ENCODE measurements at places on chromosomes 11 and 22.

GRCh38 chr11:73315293-73316020 lies 7.4 kb downstream of the ARHGEF17 start:
- DNase-seq = no peak

- no peak for DNase-seq
Observed at GRCh38 chr22:20026996-20027601, 6.2 kb downstream of the TANGO2 start.

GRCh38 chr11:129739339-129739738 lies 76.3 kb upstream of the TMEM45B start:
- DNase-seq = no peak

DNA sequence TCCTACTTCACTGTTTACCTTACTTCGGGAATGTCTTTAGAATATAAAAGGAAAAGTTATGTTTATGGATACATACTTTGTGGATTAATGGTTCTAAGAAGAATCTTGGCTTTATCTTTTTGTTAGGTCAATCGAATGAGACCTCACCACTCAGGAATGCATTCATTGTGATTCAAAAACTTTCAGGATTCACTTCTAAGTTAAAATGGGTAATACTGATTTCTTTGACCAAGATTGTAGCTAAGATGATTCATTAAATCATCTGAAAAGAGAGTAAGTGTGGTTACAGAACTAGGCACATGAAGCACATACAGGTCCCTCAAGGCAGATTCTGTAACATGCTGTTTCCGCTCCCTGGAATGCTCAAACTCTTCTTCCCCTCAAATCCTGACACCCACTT lies 716.4 kb downstream of the KCNA4 start:
- no peak for DNase-seq

DNA sequence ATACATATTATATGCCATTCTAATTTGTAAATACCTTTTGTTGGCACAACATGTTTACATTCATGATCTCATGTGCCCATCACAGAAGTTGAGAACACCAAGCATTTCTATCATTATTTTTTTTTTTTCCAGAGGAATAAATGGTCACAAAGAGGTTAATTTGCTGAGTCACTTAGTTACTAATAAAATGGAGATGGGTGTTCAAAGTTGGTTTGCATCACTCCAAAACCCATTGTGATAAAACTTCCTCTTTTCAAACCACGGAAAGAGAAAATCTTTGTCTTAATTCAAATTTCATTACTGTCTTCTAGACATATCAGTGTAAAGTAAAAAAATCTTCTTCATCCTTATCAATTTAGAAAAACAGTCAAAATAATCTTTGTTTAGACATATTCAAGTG lies 636.8 kb upstream of the CCDC179 start:
- DNase-seq = no peak

- DNase-seq = no peak
Observed at GRCh38 chr22:47318041-47318737, 555.7 kb downstream of the TBC1D22A start.

DNA sequence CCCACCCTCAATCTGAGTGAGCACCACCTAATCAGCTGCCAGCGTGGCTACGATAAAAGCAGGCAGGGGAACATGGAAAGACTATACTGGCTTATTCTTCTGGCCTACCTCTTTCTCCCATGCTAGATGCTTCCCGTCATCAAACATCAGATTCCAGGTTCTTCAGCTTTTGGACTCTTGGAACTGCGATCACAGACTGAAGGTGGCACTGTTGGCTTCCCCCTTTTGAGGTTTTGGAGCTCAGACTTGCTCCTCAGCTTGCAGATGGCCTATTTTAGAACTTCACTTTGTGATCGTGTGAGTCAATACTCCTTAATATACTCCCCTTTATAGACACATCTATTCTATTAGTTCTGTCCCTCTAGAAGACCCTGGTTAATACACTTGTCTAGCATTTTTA lies 543.7 kb upstream of the RAG2 start:
- DNase-seq = no peak

GRCh38 chr22:23279781-23280180 lies 99.5 kb downstream of the BCR start:
- no peak for DNase-seq

DNA sequence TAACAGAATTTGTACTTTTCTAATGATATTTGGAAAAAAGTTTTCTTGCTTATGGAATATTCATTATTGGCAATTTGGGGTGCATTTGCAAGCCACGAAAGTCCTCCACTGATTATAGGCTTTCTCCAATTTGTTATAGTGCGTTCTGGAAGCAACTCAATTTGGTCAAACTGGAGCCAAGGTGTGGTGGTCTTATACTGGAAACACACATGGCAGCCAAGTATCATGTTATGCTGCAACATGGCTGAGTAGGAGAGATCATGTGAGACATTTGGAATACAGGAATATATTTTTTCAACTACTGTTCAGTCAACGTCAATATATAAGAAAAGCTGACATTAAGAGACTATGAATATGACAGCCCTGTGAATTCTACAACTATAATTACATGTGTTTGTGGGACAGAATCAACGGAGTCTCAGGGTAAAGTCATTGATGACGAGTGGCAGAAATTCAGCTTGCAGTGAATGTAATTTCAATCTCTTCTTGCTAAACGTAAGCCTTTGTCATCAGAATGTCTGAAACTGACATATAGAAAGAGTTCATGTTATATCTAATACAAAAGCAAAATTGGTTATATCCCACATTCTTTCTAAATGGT lies 83.8 kb upstream of the FIBIN start:
- no peak for DNase-seq

- DNase-seq = no peak
Observed at GRCh38 chr11:116421529-116422185, 351.1 kb downstream of the BUD13 start.

DNA sequence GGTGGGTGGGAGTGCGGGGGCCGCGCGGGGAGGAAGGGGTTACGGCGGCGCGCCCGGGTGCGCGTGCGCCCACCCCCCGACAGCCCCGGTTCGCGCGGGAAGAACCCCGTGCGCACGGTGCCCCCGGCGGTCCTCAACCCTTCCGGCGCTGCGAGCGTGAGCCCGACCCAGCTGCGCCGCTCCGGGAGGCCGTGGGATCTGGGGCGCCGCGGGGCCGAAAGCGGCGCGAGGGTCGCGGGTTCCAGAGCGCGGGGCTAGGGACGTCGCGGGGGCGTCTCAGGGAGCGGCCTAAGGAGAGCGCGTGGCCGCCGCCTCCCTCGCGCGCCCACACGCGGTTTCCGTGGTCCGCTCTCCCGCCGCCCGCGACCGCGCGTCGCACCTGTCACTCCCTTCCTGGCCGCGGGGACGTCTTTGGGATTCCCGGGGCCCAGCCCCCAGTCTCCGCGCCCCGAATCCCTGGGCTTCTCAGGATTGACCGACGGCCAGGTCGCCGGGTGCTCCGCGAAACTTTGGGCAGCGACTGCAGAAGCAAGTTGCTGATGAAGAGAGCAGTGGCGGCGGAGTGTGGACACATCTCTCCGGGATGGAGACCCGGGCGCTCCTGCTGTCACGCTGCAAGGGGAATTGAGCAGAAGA lies 582 bp downstream of the SREBF2 start:
- no peak for DNase-seq

DNA sequence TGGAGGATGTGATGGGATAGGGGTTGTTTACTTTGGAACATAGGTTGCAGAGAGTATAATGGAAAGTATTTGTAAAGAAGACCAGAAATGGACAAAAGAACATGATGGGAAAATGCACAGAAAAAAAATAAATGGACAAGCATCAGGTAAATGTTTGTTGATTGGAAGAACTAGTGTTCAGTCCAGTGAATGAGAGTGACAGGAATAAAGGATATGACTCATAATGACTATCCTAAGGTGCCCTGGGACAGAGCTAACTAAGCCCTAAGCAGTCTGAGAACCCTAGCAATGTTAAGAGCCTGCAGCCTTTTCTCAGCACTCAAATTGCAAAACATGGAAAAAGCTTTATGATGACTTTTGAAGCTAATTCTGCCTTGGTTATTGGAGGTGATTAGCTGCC lies 732.8 kb upstream of the ANO5 start:
- no peak for DNase-seq

DNA sequence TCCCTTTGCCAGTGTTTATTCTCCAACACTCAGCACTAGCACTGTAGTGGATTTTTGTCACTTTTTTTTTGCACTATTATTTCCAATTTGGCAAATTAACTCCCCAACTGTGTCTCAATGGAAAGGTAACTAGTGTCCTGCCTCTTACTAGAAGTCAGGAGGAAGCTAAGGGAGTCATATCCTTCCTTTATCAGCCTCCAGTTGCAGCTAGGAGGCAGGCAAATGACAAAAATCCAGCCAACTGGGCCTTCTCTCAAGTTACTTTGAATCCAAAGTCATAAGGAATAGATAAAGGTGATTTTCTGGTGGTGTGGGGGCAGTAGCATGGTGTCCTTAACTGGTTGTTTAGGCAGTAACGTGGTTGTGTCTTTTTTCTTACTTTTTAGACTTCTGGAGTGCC lies 15.6 kb upstream of the P4HA3 start:
- no peak for DNase-seq

GRCh38 chr11:6474413-6474792 lies 662 bp upstream of the TRIM3 start:
- DNase-seq = no peak

DNA sequence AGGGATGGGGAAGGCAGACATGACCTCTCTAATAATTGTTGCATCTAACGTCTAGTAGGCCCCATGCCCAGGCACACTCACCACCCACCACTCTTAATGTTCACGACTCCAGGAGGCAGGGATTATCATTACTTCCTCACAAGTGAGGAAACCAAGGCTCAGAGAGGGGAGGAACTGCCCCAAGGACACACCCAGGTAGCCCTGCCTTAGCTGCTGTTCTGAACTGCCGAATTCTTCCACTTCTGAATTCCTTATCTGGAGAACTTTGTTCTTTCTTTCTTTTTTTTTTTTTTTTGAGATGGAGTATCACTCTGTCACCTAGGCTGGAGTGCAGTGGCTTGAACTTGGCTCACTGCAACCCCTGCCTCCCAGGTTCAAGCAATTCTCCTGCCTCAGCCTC lies 16.7 kb downstream of the SLCO2B1 start:
- DNase-seq = no peak

DNA sequence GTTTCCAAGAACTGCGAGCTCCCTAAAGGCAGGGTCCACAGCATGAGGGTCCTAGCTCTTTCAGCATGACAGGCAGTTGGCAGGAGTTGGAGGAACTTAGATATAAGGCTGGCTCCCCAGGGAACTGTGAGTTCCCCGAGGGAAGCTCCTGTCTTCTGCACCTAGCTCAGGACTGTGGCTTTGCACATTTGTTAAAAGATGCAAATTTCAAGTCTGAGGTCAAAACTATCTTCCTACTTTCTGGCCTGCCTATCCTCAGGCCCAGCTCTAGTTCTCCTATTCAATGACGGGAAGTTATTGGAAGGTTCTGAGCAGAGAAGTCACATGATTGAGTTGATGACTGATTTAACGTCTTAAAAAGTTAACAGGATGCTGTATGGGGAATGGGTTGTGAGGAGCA lies 11.7 kb upstream of the UCP3 start:
- DNase-seq = no peak

- DNase-seq = no peak
Observed at GRCh38 chr22:41565403-41566054, 4.7 kb downstream of the CSDC2 start.

DNA sequence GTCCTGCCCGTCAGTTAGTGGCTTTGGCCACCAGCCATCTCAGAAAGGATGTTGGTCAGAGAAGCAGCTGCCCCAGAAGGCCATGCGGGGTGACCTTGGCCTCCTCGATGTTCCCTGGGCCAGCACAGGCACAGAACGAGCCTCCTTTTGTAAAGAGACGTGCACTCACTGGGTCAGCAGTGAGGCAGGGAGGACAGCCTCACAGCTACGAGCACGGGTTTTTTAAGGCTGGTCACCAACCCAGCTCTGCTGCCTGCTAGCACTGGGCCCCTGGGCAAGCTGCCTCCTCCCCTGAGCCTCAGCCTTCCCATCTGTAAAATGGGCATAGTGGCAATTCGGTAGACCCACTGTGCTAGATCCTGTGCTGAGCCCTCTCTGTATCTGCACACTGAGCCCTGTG lies 10.8 kb downstream of the IGLL1 start:
- DNase-seq = no peak

- no peak for DNase-seq
Observed at GRCh38 chr22:23832226-23833016, 6.4 kb downstream of the DERL3 start.

GRCh38 chr22:46061124-46061500 lies 84.2 kb upstream of the WNT7B start:
- DNase-seq = no peak

- DNase-seq = no peak
Observed at GRCh38 chr11:83720675-83721074, 434.5 kb upstream of the CCDC90B start.

GRCh38 chr22:24937114-24937513 lies 9.4 kb downstream of the LHFPL7 start:
- no peak for DNase-seq

- DNase-seq = no peak
Observed at GRCh38 chr11:118240999-118241763, 11.0 kb downstream of the MPZL3 start.

- DNase-seq = no peak
Observed at GRCh38 chr11:96317571-96317970, 25.4 kb downstream of the MAML2 start.

GRCh38 chr11:113839842-113840241 lies 35.5 kb downstream of the USP28 start:
- DNase-seq = no peak

GRCh38 chr11:43852057-43852636 lies 28.5 kb upstream of the ALKBH3 start:
- DNase-seq = peak; percentile 26

GRCh38 chr22:30943368-30943767 lies 25.2 kb downstream of the MORC2 start:
- no peak for DNase-seq

DNA sequence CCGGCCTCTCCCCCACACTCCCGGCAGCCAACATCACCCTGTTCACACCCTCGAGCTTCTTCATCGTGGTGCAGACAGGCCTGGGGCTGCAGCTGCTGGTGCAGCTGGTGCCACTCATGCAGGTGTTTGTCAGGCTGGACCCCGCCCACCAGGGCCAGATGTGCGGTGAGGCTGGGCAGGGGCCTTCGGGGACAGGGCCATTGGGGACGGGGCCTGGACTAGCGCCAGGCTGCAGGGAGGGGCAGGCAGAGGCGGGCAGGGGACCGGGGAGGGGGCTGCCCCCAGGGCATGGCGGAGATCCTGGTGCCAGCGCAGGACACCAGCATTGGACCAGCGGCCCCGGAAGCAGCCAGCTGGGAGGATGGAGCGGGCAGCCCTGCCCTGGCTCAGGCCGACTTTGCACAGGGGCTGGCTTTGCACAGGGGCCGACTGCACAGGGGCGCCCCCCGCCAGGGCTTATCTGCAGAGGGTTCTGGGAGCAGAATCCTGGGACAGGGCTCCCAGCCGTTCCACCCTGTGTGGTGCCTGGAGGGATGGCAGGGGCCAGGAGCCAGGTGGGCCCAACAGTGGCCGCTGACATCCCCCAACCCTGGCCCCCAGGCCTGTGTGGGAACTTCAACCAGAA lies 8.6 kb downstream of the MUC5B start:
- no peak for DNase-seq

Data from stimulated activated CD8-positive, alpha-beta memory T cell treated with anti-CD3 and anti-CD28 coated beads, Interleukin-7, amount 100 ng/mL, for 1 hour (primary cell).